DMS 273 treated with DMSO at 0.1 percent for 48 hours (cell line): ENCODE measurements at places on chromosomes 12 and 14.
A peak's percentile ranks its signal among the peaks of the same experiment; 100 is the strongest.

GRCh38 chr12:26252946-26253345 is 57.6 kb downstream of the SSPN start:
- no peak for DNase-seq

DNA sequence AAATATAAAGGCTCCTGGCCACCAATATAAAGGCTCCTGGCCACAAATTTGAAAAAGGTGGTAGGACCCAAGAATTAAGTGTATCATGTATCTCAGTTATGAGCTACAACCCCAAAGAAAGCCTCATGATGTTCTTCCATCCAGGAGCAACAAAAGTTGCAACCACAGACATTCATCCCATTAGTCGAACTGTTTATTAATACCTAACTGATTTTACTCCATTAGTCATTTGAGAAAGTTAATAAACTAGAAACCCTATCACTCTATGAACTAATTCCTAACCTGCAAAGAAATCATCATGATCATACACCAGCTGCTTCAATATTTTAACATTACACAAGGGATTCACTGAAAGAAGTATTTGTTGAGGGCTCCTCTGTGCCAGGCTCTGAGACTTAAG is 253.2 kb upstream of the GRIP1 start:
- no peak for DNase-seq

GRCh38 chr12:88142610-88142991 is 494 bp downstream of the TMTC3 start:
- DNase-seq, result no peak

DNA sequence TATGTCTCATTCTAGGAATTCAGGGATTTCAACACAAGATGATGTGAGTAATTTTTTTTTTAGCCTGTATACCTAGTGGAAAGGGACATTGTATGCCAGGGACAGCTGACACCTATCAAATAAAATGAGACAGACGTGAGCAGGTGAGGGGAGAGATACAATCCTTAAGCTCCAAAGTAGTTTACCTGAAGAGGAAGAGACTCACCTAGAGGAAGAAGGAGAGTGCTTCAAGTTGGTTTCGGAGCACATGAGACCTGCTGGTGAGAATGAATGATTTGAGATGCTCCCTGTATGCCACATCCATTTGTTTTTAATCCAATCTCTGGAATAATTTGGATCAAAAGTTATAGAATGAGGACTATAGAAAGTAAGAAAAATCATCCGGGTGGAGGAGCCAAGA is 915.4 kb upstream of the FBXO33 start:
- no peak for DNase-seq

DNA sequence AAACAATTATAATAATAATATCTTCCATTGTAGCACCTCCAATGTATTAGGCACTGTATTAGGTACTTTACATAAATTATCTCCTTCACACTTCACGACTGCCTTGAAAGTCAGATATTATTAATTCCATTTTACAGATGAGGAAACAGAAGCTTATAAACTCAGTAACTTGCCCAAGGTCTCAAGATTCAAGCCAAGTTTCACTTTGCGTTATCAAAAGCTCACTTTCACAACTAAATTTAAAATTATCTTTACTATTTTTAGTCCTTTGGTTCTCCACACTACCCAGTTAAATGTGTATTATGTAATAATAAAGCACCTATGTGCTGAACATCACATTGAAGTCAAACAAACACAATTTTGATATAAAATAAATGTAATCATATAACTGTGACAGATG is 55.8 kb downstream of the NUMB start:
- DNase-seq, result no peak

GRCh38 chr14:101078170-101078891 is 174.8 kb upstream of the RTL1 start:
- DNase-seq, result no peak

DNA sequence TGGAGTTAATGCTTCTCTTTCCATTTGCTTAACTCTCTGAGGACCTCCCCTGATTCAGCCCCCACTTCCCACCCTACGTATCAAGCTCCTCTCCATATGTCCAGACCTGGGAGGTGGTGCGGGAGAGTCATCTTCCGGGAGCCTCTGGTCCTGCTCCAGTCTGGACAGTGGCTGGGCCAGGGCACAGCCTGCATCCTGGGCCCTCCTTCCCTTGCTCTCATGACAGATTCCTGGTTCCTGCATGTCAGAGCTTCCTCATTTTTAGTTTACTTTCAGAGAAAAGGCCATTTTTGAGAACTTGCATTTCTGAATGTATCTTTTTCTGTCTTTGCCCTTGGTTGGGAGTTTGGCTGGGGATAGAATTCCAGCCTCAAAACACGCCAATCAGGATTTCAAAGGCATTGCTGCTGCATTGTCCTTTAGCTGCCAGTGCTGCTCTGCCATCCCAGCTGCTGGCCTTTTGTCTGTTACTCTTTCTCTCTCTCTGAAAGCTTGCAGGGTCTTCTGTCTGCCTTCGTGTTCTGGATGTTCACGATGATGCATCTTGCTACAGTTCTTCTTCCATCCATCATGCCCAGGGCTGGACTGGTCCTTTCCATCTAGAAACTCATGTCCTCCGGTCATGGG is 54.7 kb downstream of the SLC6A12 start:
- no peak for DNase-seq

- DNase-seq, result no peak
These were observed 110.8 kb upstream of the SRRM4 start for GRCh38 chr12:118870551-118870950.

GRCh38 chr12:81209012-81209411 is 131.1 kb downstream of the ACSS3 start:
- DNase-seq, result no peak

DNA sequence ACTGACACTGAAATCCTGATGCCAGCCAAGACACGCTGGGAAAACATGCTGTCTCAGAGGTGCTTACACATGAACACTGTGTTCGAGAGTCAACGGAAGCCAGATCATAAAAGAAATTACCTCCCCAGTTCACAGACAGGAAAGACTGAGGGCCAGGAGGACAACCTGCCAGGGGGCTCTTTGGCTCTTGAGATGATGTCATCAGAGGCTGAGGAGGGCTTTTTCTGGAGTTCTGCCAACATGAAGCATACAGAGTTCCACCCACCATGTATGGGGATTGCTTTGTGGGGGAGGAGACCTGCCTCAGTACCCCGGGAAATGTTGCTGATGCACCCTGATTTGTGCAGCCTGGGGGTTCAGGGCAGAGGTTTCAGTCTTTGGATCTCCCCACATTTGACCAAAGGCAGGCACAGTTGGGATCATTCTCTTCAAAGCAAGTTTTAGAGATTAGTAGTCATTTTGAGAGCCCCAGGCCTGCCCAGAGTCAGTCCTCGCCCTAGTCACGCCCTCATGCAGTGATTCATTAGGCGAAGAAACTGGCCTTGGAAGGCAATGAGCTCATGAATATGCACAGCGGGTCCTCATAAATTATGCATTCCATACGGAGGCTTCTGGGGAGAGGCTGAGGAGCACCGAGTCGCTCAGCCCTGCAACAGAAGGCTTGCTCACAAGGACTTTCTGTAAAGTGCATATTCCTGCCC is 34.9 kb upstream of the EML1 start:
- DNase-seq, result peak; percentile 74

GRCh38 chr12:68392376-68392775 is 60.2 kb upstream of the MDM1 start:
- DNase-seq, result no peak

DNA sequence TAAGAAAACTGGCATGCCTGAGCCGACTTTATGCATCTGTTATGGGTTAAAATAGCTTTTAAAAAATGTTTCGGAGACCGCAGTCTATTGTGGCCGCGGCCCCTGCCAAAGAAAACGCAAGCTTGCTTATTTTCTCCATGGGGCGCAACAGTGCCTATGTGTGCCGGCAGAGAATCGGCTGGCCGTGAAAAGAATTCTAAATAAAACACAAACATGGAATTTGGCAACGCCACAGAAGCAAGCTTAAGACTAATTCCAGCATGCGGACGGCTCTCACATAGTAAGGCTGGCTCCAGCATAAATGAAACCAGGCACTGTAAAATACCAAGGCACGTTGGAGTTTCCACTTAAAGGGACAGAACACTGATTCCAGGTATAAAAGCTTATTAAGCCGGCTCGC is 56.7 kb downstream of the BCL11B start:
- no peak for DNase-seq

DNA sequence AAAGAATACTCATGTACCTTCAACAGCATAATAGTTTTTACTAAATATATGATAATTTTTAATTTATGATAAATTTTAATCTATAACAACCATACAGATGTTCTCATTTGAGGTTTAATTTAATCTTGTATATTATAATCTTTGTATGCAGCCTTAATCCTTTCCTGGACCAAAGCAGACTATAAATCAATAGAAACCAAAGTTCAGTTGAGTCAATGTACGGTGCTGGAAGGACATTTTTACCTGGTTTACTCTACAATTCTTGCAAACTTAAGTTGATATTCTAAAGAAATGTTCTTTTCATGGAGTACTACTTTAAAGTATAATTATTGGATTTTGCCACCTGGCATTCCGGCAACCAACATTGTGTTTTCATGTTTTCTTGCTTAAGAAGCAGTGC is 118.0 kb downstream of the STAB2 start:
- no peak for DNase-seq

DNA sequence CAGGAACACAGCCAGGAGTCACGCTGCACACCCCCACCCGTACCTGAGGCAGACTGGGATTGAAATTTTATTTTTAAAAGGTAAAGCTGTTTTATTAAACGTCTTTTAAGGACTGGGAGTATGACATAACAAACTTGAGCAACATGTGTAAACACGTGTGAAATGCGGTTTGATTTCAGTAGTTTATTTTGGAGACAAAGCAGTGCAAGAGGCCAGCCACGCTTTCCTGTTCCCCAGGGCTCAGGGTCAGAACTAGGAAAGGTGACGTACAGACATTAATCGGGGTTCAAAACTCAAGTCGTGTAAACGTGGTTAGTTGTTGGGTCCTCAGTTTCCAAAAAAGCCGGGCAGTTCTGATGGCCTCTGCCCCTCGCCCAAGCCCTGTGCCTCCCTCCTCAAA is 16.7 kb downstream of the CHGA start:
- DNase-seq, result no peak

- no peak for DNase-seq
These were observed 6.2 kb downstream of the PLEK2 start for GRCh38 chr14:67405771-67406170.

- DNase-seq, result no peak
These were observed 92.9 kb upstream of the TBX3 start for GRCh38 chr12:114776731-114777442.

DNA sequence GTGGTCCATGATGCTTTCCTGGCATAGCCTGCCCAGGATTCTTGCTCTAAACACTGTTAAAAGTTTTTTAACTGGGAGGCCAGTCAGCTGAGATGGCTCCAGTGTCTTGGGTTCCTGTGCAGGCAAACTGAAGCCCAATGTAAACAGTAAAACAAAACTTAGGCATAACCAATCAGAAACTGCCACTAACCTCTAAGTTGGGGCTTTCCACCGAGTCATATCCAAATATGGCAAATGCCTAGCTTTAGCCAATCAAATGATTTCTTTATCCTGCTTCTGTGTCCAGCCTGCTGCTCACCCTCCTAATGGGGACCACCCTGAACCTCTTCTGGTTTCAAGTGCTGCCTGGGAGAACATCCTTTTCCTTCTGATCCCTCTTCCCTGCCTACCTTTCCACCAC is 277.9 kb downstream of the EMP1 start:
- DNase-seq, result no peak

GRCh38 chr14:79924551-79924950 is 286.8 kb downstream of the DIO2 start:
- DNase-seq, result no peak

DNA sequence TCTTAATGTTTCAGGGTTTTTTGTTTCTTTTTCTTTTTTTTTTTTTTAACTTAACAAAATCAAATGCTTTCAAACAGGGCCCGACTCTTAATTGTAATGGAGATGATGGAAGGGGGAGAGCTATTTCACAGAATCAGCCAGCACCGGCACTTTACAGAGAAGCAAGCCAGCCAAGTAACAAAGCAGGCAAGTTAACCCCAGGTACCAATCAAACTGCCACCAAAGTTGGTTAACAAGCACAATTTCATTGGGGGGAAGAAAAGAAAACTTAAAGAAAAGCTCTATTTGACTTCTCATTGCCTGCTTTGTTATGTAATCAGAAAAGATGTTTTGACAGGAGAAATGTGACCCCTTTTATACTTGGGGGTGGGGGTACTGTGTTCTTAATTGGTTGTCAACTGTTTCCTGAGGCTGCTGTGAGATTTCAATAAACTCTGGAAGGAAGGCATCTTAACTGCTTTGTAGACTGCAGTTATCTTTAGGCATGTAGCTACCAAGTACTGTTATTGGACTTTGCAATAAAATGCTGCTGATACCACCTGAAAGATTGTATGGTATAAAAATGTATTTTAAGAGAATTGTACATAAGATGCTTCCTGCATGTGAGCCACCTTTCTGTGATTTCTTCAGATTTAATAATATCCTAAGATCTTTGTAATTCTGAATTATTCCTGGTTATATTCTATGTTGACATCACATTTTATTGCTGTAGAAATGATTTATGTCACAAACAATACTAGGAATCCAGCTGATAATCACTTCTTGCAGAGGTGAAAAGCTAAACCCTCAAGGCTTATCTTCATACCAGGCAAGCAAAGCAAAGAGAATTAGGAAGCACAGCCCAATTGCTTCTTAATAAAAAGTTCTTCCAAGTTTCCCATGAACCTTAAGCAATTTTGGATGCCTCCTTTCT is 26.9 kb downstream of the MAPKAPK5 start:
- DNase-seq, result no peak

DNA sequence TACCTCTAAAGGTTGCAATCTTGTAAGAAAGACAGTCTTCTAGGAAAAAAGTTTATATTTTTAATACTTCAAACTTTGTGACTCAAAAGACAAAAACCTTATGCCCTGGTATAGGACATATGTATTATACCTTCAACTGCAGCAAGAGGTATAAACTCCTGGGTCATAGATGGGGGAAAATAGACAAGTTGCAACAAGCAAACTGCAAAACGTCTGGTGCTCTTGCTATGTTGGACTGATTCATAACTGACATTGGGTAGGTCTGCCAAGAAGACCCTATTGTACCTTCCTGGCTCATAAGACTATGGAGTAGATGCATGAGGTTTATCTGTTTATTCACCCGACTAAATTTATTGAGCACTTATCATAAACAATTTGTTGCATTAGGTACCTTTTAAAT is 40.9 kb downstream of the BEST3 start:
- no peak for DNase-seq

DNA sequence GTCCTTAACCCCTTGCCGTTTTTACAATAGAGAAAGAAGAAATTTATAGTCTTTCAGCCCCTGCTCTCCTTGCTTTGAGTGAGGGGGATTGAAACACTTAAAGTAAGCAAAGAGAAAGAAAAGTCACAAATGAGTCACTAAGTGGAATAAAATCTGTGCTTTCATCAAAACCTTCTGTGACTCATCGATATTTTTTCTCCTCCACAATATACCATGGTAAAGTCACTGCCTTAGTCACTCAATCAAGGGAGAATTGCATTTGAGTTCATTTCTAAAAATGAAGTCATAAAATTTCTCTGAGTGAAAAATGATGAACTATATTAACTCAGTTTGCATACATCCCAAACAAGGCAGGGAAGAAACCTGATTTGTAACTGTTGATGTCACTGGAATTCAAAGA is 470.3 kb downstream of the FOXG1 start:
- no peak for DNase-seq
